ENCODE measurements at places on chromosomes 12 and 14.

DNA sequence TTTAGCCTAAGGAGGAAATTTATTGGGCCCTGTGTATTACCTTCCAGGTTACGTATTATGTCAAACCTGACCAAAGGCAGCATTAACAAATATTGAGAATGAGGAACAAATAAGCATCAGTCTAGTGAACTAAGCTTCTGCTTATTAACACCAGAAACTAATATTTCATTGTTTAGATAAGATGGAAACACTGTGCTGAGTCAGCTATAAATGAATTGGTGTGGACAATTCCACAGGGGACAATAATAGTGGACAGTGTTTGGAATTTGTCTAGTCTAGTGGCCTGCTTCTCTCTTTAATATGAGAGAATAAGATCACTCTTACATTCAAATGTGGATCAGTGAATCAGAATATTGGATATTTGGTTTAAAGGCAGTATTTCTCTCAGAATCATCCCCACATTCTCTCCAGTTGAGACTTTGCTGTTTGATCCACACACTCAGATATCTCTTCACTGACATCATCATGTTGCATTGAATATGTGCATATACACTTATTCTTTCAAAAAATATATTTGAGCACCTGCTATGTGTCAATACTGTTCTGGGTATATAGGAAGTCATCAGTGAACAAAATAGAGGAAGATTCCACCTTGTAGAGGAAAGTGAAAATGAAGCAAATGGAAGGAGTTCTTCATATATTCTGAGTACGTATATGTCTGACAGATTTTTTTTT is 136.3 kb downstream of the DIO2 start:
- no peak for DNase-seq

DNA sequence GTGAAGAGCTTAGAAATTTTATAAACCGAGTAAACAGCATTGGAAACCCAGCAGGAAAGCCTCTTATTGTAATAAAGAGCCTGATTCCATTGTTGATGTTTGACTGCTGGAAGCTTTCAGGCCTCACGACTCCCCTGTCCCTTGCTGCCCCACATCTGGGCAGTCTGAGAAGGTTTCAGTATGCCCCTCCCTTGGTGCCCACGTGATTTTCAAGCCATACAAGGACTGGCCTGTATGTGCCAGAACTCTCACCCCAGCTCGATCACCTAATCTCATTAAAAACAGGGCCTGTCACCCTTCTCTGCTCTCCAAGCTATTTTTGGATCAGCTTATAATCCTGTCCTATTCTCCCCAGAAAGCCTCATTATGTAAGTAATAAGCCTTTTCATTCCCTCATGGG is 7.5 kb upstream of the PYROXD1 start:
- no peak for DNase-seq

DNA sequence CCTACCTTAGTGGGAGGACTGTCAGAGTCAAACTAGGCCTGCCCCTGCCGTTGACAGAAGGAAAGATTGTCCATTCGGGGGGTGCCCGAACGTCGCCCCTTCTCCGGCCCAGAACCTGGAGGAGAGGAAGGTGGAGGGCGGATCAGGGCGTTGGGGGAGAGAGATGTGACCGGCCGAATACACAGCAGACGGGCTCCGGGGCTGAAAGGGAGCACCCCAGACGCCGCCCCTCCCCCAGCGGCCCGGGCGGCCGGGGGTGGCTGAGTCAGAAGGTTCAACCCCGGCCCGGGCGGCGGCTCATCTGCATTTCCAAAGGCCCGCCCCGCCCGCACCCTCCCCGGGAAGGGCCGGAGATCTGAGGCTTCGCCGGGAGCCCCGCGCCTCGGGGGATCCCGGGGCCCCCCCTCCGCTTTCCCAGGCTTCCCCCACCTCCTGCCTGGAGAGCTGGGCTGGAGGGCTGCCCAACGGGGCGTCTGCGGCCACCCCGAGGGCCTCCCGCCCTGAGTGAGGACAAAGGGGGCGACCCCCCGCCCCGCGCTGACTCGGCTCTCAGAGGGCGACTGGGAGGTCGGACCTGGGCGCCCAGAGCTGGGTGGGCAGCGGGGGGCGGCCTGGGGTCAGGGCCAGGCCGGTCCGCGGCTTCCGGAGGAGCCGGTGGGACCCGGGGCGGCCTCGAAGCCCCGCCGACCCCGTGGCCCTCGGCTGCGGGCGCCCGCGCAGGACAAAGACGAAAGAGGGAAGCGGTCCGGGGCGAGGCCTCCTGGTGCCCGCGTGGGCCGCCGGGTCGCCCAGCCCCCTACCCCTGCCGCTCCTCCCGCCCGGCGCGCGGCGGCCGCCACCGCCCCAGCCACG is 3.7 kb upstream of the SETD1B start:
- peak; percentile 92 for DNase-seq

- DNase-seq, result no peak
Measured at GRCh38 chr12:47731723-47732122, 6.4 kb upstream of the ENDOU start.

- DNase-seq, result no peak
Measured at GRCh38 chr14:105250986-105251385, 2.7 kb downstream of the BTBD6 start.

DNA sequence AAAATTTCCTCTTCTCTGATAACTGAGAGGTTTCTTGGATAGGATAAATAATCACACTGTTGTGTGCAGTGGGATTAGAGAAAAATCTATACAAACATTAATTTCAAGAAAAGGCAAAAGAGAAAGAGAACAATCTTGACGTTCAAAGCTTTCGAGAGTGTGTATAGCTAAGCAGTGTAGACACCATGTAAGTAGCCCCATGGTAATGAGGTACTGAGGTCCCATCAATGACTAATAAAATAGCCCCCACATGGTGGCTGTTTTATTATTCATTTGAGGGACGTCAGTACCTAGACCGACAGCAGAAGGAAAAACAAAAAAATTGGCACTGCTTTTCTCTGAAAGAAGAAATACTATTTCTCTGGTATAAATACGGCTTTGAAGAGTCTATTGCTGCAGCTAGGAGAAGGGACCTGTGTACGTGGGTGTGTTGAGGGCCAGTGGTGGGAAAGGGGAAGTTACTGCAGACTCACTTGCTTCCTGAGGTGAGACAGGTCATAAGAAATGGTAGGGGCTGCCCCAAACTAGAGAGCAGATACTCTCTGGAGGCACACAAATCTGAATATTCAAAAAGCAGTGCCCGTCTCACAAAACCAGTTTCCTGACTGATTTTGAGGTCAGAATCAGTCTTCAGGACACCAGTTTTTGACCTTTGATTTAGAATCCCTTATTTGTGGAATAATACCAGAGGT is 339.8 kb downstream of the EMP1 start:
- no peak for DNase-seq

GRCh38 chr12:68785358-68785757 is 22.6 kb upstream of the MDM2 start:
- no peak for DNase-seq

- no peak for DNase-seq
Measured at GRCh38 chr12:98126637-98127335, 388.6 kb upstream of the TMPO start.

DNA sequence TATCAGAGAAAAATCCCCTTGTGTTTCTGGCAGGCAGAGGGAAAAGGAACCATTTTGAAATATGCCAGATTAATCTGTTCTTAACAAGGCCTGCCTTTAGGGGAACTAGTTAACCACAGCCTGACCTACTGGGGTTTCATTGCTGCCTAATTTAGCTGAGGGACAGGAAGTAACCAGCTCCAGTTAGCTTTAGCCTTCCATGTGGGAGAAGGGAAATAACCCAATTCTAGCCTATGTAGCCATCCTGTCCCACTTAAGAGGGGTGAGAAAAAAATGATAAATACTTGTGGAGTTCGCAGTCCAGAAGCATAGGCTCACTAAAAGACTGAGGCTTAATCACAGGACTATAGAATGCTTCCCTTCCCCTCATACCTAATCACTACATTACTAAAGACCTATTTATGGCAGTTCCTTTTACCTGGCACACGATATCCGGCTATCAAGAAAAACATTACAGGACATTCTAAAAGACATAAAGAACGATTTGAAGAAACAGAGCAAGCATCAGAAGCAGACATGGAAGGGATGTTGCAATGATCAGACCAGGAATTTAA is 22.8 kb downstream of the COX8C start:
- DNase-seq, result no peak

DNA sequence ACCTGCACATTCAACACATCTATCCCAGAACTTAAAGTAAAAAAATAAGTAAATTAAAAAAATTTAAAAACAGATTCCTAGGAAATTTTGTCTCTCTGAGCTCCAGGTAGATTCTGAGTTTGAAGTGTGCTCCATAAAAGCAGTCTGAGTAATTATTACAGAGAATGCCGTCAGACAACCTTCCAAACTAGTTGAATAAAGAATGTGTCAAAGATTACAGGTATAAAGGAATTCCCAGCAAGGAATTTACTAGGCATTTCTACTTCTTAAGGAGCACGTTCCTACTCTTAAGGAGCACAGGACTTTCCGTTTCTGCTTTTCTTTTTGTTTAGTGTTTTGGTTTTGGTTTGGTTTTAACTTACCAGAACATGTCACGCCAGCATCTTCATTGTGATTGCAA is 7.1 kb downstream of the CD163 start:
- no peak for DNase-seq

GRCh38 chr12:6428326-6428725 is 16.4 kb upstream of the CD27 start:
- DNase-seq, result no peak

GRCh38 chr12:51759175-51759574 is 89.3 kb downstream of the FIGNL2 start:
- DNase-seq, result no peak

- DNase-seq, result no peak
Measured at GRCh38 chr12:111488271-111488670, 82.5 kb downstream of the SH2B3 start.

DNA sequence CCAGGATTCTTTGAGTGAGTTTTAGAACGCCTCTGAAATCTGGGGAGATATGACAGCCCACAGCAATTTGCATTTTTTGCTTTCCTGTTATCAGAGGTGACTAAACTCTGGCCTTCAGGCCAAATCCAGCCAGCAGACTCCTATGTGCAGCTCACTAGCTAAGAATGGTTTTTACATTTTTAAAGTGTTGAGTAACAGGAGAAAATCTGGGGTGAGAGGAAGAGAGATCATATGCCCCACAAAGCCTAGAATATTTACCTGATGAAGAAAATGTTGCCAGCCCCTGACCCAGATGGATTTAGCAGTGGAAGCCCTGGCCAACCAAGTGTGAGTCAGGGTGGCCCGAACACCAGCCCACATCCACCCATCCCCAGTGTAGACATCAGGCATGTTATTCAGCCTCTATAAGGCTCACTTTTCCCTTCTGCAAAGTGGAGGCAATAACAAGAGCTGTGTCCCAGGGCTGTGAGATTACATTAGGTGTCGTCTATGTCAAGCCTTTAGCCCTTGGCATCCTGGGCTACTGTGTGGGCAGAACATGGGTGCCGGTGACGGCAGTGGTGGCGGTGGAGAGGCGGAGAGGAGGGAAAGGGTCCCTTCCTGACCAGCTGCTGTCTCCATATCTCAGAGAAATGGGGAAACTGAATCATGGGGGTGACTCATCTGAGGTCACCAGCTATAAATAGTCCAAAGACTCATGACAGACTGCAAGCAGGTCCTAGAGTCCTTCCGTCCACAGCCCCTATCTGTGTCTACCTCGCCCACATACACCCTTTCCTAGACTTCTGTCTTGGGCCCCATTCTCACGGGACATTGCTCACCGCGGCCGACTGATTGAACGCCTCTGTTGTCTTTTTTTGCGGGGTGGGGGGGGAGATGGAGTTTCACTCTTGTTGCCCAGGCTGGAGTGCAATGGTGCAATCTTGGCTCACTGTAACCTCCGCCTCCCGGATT is 32.6 kb upstream of the CD9 start:
- peak; percentile 80 for DNase-seq

DNA sequence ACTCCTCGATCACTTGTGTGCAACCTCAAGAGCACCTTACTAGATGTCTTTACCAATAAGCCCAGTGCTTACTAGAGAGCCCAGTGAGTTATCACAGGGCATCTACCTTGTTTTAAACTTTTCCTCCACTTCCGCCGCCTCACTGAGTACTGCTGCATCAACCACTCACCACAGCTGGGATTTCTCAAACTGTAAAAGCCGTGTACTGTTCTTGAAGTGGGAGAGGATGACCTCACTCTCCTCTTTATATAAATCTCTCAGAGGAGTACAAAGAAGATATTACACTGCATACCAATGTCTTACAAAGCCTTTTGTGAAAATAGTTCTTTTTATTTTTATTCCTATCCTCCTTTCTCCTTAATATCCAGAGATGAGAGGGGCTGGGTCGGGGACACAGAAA is 94.1 kb downstream of the PLCZ1 start:
- DNase-seq, result no peak

DNA sequence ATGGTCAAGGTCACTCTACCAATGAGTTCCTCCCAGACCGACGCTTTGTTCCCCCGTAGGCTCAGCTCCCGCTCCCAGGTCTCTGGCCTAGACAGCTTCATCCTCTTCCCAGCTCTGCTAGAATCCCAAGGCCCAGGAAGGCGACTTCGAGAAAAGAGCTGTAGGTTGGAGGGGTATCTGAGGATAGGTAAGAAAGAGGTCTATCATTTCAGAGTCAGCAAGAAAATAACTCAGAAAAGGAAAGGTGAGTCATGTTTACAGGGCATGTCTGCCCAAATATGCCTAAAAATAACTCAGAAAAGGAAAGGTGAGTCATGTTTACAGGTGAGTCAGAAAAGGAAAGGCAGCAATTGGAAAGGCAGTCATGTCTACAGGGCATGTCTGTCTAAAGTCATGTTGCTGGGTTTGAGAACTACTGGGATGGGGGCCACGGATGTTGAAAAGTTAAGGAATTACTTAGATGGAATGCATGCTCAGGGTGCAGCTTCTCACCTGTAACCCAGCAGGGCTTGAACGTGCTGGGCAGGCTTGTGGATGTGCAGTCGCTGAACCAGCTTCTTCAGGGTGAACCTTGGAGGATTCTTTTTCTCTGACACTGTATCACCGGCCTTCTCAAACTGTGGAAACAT is 12.2 kb downstream of the TEP1 start:
- no peak for DNase-seq

- no peak for DNase-seq
Measured at GRCh38 chr14:88983755-88984154, 159.3 kb downstream of the TTC8 start.

DNA sequence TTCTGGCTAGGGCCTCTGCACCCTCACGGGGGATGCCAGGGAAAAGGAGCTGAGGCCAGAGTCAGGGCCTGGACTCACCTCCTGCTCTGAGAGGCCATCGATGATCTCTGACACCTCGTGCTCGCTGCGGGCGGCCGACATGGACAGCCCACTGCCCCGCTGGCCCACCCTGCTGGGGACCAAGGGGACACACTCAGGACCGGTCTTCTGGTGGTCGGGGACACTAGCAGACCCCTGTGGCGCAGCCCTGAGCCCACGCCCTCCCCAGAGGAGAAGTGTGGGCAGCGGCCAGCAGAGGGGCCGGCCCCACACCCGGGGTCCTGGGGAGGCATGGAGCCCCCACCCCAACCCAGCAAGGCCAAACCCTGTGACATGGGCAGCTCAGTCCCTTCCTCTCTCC is 134.6 kb downstream of the RFLNA start:
- DNase-seq, result no peak

- no peak for DNase-seq
Measured at GRCh38 chr12:26239122-26239851, 43.9 kb downstream of the SSPN start.
